ENCODE measurements at places on chromosomes 3 and 15.

GRCh38 chr15:91940496-91941381 lies 87.2 kb downstream of the SLCO3A1 start:
- no peak for DNase-seq

- DNase-seq = no peak
Measured at GRCh38 chr3:101735833-101736232, 11.4 kb downstream of the CEP97 start.

DNA sequence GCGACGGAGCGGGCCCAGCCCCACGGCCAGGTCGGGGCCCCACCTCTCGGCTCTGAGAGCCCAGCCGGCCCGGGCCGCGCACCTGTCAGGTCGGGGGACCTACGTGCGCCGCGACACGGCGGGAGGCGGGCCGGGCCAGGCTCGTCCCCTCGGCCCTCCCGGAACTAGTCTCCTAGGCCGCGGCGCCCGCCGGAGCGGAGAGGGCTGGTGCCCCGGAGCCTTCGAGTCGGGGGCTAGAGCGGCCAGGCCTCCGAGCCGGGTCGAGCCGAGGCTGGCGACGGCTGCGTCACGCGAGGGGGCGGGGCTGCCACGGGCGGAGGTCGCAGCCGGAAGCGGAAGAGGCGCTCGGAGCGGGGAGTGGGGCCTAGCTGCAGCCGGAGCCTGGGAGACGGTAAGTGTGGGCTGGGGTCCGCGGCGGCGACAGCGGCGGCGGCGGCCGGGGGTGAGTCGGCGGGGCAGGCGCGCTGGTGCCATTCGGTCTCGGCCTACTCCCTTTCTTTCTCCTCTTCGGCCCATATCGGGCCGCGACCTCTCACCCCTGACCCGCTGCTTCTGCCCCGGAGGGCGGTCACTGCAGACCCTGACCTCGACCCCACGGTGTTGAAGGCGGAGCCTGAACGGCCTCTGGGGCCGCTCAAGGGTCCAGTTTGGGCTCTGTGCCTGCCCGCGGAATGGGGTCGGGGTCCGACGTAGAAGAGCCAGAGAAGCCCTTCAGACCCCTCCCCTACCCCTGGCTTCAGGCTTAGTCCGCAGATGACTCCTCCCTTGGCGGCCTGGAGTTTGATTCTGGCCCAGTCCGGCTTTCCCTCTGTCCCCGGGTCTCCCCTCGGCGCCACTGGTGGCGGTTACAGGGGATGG lies at the start of gene CLK3:
Gene CLK3 (plus strand): TSS at position 329 of the 858 bp plus-strand sequence. CDS start 3,361 bp downstream, outside the sequence.
- peak; percentile 96 for DNase-seq

DNA sequence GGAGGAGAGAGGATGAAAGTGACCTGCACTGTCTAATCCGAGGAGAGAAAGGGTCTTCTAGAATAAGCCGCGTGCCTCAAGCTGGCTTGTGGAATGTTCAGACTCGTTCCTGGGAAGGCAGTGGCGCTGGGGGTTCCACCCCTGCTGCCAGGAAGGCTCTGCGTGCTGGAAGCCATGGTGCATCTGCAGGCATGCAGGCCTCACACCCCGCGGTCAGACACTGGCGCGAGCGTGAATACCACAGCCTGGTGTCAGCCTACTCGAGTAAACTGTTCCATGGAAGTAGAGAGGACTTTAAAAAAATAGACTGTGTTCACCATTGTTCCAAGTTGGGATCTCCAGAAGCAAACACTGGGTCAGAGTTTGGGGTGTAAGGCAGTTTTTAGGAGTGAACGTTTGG lies 25.9 kb upstream of the GABRG3 start:
- DNase-seq = peak; percentile 6

GRCh38 chr3:115071601-115072000 lies 75.5 kb downstream of the ZBTB20 start:
- peak; percentile 75 for DNase-seq

DNA sequence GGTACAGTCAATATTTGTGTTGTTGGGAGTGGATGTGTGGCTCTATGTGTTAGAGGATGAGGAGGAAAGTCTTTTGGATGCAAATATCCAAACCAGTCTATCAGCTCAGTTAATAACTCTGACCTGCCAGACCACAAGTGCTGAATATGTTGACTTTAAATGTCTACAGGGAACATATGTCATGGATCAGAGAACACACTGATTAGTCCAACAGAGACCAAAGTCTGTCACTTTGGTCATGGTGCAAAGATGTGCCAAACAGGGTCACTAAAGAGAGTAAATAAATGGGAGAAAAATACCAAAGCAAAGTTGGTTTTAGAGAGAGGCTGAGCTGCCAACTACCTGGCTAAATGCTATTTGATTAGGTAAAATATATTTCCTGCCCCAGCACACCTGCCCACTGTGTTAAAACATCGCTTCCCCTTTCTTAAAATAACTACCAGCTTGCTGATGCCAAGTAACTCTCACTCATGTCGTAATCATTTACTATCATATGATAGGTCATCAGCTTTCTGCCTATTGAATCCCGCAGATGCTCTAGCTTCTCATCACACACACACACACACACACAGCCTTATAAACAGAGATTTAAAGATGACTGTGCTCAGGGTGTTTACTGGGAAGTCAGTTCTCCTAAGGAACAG lies 173.3 kb downstream of the PDZRN3 start:
- DNase-seq = no peak

DNA sequence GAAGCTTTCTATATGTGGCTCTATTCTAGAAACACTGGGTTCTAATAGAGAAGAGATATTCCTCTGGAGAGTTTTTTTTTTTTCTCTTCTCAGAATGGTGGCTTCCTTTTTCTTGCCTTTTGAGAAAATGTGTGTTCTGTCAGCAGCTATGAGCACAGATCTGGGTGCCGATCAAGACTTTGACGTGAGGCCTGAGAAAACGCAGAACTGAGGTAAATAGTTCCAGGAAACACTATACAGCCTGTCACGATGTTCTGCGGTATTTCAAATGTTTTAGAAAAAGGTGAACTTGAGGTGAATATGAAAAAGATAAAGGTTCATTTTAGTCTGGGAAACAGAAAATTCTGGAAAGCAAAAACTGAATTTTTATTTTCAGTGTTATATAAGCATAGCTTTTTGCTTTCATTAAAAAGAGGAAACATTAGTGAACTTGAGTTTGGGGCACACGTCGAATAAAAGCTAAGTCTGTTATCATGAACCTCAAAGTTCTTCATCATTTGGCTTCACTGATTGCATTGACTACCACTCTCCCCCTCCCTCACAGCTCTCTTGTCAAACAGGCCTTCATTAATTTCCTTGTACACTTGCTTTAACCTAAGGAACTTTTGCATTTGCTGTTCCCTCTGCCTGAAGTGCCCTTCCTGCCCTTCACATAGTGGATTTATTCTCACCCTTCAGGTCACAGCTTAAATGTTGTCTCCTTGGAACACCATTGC lies 265.1 kb downstream of the NFKBIZ start:
- DNase-seq = no peak

GRCh38 chr15:76398317-76399104 lies 61.9 kb downstream of the ISL2 start:
- DNase-seq = no peak

DNA sequence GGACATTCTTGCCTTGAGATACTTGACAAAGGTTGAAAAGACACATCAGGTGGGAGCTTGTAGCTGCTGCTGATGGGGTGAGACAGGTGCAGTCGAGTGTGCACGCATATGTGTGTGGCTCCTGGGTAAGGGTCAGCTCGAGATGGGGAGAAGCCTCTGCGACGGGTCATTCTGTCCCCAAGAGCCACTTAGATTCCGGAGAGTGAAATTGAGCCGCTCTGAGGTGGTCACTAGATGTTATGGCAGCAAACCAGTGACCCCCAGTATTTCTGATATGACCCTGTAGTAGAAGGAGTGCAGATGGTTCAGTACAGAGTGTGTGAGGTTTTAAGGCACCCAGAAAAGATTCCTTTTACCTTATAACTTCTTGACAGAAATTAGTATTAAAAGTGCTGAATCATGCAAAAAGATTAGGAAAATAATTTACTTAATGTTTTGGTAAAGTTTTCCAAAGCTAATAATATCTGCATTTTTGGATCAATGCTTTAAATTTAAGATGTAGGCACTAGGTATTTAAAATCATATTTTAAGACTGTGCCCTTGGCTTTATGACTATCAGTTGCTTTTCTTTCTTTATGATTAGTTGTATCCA lies 241.9 kb upstream of the TOPAZ1 start:
- DNase-seq = no peak

DNA sequence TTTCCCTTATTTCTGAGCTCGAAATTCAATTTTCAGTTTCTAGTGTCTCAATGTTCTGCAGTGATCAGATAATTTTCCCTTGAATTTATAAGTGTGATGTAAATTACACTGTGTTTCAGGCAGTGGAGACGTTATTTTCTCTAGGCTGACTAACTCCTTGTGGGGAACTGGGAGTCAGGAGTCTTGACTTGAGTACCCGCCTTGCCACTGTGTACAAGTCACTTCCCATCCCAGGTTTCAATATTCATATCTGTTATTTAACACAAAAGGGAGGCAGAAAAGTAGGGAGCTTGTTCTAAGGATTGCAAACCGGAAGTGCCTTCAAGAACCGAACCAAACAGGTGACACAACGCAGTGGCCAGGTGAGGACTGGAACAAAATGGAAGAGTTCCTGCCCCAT lies 196.5 kb downstream of the MEX3B start:
- no peak for DNase-seq

GRCh38 chr3:46574881-46575576 lies 8.9 kb upstream of the LRRC2 start:
- DNase-seq = no peak

DNA sequence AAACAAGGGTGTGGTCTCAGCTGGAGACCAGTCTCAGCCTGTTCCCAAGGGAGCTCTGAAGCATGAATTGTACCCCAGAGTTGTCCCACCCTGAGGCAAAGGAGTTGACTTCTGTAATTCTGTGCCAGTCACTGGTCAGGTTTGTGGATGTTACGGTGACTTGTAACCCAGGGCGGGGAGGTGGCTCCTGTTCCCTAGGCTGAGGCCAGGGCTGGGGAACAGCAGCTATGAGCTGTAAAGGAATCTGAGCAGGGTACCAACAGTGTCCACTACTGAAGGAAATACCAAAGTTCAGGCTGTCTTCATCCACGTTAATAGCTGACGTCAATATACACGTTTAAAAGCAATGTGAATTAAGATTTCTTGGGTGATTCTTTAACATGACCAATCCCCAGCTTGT lies 266.2 kb downstream of the ABHD5 start:
- no peak for DNase-seq

DNA sequence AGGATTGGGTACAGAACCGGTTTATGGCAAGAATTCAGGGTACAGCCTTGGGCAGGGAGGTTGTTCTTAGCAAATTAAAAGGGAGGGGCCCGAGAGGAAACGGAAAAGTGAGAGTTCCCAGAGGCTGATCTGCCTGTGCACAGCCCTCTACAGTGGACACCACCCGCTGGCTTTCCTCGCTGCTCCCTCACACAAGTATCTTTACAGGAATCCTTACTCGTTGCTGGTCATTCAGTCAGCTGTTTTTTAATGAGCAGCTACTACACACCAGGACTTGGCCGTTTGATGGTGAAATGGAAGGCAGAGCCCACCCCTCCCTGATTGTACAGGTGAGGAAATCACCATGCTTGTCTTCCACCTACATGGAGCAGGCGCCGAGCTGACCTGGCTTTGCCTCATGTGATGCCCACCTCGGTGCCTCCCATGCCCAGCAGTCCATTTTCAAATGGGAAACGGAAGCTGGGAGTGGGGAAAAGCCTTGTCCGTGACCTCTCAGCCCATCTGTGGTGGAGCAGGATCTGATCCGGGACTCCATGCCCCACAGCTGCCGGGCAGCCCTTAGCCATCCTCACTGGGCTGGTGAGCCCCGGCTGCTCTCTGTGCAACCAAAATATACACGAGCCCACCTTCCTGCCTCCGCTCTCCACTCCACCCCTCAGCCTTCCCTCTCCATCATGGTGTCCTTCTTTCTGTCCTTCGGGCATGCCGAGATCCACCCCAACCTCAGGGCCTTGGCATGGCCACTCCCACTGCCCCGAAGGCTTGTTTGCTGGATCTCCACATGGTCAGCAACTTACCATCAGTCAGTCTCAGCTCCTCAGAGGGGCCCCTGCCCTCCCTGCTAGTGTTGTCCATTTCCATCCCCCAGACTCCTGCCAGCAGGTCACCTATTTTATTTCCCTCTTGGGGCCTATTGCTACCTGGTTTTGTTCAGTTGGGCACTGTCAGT lies 33.3 kb upstream of the FGD5 start:
- DNase-seq = no peak

DNA sequence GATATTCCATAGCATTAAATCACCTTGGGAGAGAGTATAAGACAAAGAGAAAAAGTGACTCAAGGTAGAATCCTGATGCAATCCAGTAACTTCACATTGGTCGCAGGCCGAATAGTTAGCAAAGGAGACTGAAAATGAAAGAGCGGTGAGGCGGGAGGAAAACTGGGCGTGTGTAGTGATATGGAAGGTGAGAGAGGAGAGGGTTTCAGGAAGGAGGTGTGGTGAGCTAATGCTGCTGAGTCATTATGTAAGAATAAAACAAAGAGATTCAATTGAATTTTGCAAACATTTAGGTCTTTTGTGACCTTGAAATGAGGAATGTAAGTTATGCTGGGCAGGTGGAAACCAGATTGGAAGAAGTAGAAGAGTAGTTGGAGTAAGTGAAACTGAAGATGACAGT lies 235.3 kb downstream of the C3orf38 start:
- no peak for DNase-seq

GRCh38 chr3:151156618-151157216 lies 46.3 kb downstream of the GPR171 start:
- DNase-seq = peak; percentile 59

DNA sequence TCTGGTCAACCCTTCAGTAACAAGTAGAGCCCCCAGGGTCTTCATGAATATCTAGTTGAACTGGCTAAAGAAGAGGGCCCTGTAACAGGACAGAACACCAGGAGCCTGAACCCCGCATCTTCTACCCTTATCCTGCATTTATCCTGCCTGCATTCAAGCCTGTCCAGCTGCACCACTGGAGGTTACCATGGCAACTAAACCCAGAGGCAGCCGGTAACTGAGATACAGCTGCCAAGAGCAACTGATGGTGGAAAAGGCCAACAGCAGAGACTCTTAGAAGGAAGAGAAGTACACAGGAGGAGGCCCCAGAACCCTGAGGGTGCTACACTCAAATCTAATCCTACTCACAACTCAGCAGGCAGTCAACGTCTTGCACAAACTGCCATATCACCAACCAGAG lies 3.7 kb upstream of the PRKAR2A start:
- DNase-seq = no peak

- no peak for DNase-seq
Measured at GRCh38 chr3:128447561-128448013, 19.1 kb downstream of the DNAJB8 start.

DNA sequence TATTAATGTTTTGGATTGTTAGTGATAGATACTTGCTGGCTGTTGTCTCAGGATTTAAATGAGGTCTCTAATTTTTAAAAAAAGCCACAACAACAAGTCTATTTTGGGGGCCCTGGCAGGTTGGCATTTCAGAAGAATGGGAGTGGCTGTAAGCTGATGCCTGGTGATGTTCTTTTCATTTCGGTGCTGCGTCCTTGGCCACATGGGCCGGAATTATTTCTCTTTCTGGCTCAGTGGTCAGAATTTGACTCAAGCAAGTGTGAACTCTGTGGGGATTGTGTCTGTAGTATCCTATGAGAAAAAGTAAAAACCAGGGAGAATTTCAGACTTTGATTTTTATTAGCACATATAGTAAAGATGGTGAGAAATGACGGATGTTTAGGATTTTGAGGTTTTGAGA lies 203.0 kb downstream of the AKAP13 start:
- DNase-seq = no peak

GRCh38 chr15:67300266-67301025 lies 45.9 kb downstream of the IQCH start:
- no peak for DNase-seq

All from fibroblast of skin of back (primary cell).